ENCODE measurements at places on chromosomes 13 and 19. TPM values are rescaled to one million over a fixed set of nuclear protein-coding genes. Genes with fewer than 3 reads are reported as not detected.

Gene YJEFN3
- total RNA-seq, result 0.29 TPM

Gene ACP7
- not detected for total RNA-seq

Gene CRLF1
- total RNA-seq, result 6.9 TPM

Gene MADCAM1
- total RNA-seq, result 0.72 TPM

Gene CLPTM1
- total RNA-seq, result 61.3 TPM

Gene ZNF285
- 5.8 TPM for total RNA-seq

- DNase-seq, result no peak
Measured at GRCh38 chr13:44322928-44323327, 50.7 kb upstream of the SERP2 start.

DNA sequence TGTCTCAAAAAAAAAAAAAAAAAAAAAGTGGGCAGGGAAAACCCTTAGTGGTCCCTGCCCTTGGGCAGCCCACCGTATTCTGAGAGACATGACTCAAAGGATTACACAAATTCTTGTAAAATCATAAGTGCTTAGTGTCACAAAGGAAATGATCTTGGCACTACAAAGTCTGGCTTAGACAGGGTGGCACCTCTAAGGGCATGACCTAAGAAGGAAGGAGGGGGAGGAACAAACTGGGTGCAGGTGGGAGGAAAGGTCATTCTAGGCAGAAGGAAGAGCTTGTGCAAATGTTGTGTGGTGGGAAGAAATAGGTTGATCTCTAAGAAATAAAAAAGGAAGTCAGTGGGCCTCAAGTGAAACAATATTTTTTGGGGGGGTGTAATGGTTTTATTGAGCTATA is 10.4 kb downstream of the PNPLA6 start:
- no peak for DNase-seq

GRCh38 chr13:25973576-25973975 is 78.2 kb downstream of the SHISA2 start:
- DNase-seq, result no peak

GRCh38 chr19:42113641-42114348 is 18.5 kb downstream of the POU2F2 start:
- DNase-seq, result peak; percentile 99

- peak; percentile 36 for DNase-seq
Measured at GRCh38 chr13:100129605-100130004, 40.7 kb downstream of the PCCA start.

- no peak for DNase-seq
Measured at GRCh38 chr13:30022796-30023195, 172.4 kb upstream of the UBL3 start.

- peak; percentile 89 for DNase-seq
Measured at GRCh38 chr13:52158629-52159158, 703 bp downstream of the NEK3 start.

- peak; percentile 29 for DNase-seq
Measured at GRCh38 chr13:32902029-32902780, 114.0 kb upstream of the KL start.

GRCh38 chr13:83311886-83312577 is 570.2 kb downstream of the SLITRK1 start:
- no peak for DNase-seq

GRCh38 chr19:10450853-10451609 is 30.7 kb downstream of the PDE4A start:
- DNase-seq, result peak; percentile 60

Measured in osteoblast (primary cell).